Activated CD4-positive, alpha-beta T cell treated with anti-CD3 and anti-CD28 coated beads for 1 hour (primary cell): ENCODE measurements at places on chromosomes 4 and X.

DNA sequence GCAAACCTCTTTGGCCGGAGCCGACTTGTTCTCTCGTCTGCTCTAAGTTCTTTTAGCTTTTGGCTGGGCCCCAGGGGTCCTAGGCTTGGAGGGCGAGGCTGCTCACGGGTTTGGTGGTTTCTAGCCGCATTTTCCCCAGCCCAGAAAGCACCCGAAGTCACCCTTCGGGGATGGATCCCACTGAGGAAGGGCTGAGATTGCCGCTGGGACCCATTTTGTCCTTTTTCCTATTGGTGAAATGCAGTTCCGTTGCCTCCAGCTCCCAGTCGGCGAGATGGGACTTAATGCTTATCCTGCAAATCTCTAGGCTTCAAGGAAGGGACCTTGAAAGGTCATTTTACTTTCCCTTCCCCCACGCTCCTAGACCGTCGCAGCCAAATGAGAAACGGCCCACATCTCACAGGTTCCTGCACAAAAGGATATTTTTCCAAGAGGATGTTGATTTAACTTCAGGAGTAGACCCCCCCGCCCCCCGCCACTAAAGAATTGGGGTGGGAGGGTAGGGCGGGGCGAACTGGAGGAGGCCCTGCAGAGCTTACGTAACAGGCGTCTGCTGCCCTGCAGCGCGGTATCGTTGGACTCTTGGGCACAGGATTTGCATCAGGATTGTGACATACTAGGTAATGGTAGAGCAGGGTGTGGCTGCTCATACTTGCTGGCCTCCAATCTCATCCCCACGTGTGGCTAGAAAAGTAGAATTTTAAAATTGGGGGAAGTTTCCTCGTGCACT is 564 bp downstream of the PGK1 start:
- no peak for DNase-seq

- DNase-seq: no peak
Observed at GRCh38 chrX:40622479-40623138, 619 bp upstream of the MPC1L start.

- DNase-seq: no peak
Observed at GRCh38 chrX:155231163-155231562, 14.9 kb downstream of the VBP1 start.

DNA sequence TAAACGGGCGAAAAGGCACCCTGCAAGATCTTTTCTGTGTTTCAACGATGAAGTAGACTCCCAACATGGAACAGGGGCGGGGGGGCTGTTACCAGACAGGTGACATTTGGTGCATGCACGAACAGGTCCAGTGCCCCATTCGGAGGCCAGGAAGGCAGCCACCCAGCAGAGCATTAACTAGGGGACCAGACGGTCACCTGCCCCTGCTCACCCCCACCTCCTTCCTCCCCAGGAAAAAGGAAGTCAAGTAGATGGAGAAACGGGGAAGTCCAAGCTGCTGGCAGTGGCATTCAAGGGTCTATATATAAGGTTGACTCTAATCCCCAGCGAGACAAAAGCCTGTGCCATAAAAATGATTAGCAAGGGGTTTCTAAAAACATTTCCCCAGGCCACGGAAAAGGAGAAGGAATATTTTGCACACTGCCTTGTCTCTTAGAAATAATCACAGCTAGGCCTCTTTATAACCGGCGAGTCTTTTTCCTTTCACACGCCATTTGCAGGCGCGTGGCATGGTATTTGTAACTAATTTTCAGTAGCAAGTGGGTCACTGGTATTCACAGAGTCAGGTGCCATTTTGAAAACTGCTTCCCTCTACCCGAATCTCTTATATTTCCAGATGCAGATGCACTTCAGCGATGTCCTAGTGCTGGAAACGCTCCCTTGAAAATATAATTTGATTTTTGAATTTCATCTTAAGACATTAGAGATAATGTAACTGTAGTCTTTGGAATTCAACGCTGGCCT is 1.2 kb upstream of the TMSB4X start:
- peak; percentile 30 for DNase-seq

DNA sequence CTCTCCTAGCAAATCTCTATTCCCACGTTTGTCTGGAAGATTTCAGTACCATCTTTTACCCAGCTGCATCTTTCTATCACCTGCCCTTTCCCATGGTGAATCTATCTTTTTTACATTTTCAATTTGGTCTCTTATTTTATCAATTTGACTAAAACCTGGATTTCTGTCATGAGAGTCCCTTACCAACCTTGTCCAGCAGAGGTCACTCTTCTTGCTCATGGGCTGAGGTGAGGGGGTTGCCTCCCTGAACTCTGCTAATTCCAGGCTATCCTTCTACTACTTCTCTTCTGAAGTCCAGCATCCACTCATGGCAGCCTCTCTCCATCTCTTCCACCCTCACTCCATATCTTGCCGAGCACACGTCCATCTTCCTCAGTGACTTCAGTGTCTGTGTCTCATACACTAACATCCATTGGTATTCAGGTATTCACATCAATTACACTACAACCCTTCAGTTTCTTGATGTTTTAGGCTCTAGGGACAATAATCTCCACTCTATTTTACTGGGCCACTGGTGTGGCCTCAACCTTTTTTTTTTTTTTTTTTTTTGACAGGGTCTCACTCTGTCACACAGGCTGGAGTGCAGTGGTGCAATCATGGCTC is 17.8 kb upstream of the ZNF827 start:
- DNase-seq: no peak

DNA sequence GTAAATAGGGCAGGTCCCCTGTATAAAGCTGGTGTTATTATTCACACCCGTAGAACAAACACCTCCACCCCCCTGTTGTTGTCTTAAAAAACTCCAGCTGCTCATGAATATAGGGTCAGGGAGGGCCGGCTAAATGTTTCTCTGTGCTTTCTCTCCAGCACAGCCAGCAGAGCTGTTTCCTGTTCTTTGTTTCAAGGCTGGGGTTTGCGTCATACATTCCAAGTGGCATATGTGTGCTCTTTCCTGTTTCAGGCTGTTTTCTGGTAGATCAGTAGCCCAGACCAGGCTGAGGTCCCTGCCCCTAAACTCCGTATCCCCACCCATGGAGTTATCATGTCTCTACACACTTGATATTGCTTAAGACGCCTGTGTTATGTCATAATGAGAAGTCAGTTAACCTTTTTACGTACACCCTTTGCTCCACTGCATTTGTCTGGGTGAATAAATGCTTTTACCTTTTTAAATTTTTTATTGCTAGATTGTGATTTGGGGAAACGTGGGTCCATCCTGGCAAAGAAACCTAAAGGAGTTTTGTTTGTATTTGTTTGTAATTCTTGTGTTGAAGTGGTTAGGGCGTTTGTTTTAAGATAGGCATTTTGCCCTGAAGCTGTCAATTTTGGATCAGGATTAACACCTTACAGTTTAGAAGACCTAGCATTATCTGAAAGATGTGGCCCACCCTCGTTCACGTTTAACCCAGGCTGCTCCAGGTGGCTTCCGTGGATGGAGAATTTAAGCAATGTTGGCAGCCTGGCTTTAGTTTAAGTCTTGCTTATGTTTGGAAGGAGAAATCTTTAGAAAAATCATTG is 3.3 kb downstream of the KLF3 start:
- peak; percentile 31 for DNase-seq

- DNase-seq: no peak
Observed at GRCh38 chr4:159150821-159151390, 48.0 kb downstream of the RAPGEF2 start.

DNA sequence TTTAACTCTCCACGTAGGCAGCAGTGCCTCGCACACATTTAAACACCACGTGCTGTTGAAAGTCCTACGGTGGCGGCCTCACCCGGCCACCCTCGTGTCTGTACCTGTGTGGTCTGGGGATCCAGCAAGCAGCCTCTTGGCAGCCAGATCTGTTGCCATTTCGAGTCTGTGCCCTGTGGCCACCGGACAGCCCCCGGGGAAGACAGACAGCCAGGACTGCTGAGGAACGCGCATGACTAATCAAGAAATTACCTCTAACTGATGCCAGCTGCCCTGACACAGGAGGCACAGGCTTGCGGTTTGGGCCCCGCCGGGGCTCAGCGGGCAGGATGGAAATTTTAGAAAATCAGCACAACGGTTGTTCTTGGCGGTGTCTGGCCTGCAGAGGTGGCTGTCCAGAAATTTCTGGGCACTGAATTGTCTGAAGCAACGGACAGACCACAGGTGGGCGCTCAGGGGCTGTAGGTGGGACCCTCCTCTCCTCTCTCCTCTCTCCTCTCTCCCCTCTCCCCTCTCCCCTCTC is 15.6 kb upstream of the ASMTL start:
- peak; percentile 69 for DNase-seq

DNA sequence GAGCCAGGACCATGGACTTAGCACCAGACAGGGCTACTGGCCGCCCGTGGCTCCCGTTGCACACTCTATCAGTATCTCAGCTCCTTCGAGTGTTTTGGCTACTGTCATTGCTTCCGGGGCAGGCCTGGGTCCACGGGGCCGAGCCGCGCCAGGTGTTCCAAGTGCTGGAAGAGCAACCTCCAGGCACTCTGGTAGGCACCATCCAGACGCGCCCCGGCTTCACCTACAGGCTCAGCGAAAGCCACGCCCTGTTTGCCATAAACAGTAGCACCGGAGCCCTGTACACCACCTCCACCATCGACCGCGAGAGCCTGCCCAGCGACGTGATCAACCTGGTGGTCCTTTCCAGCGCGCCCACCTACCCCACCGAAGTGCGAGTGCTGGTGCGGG is 1.6 kb downstream of the FAT4 start:
- no peak for DNase-seq

DNA sequence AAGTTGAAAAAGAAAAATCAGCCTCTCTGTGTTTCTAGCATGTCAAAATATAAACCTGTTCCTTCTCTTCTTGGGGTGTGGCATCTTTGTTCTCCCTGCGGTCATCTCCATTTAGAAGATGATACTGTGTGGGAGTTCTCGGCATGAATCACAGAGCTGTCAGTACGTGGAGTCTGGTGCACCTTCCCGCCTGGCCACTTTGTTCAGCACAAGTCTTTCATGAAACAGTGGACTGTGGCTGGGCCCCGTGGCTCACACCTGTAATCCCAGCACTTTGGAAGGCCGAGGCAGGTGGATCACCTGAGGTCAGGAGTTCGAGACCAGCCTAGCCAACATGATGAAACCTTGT is 166.5 kb downstream of the MAML3 start:
- no peak for DNase-seq

DNA sequence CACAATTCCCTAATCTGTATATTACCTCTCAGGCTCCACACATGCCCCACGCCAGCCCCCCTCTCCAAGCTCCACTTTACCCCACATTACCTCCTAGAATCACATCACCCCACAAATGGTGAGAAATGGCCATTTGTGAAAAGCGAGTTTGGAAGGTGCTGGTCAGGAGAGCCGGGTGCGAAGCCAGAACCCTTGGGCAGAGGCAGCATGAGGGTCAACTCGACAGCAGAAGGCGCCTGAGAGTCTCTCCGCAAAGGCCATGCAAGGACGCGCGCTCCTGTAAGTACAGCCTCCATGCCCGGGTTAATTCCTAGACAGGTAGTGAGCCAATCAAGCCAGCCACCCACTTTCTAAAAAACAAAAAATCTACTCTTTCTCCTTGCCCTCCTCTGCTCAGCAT is 42.4 kb downstream of the RHOXF2 start:
- no peak for DNase-seq

- DNase-seq: no peak
Observed at GRCh38 chr4:25310066-25310802, 2.3 kb upstream of the ZCCHC4 start.

- DNase-seq: no peak
Observed at GRCh38 chrX:137550665-137551261, 15.2 kb upstream of the ZIC3 start.

DNA sequence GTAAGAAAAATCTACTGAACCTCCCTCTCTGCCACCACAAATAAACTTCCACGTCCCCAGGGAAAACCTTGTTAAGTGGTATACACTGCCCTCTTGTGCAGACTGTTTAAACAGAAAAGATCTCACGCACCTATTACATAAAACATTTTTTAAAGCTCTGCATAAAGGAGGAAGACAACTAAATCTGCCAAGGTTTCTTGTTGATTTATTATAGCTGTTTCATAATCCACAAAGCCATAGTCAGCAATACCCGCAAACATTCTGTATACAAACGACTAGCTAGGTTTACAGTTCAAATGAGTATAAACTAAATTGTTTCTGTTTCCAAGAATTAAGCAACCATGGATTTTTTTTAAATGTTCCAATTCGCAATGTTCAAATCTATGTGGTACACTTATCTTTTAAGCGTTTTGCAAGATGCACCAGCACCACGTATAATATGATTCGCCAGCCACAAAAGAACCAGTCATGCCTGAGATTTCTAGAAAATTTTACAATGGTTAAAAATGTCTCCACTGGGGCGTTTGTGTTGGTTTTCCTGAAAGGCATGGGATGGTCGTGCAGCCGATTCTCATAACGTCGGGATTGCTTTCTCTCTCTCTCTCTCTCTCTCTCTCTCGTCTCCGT is 164.6 kb downstream of the PRKX start:
- DNase-seq: no peak

DNA sequence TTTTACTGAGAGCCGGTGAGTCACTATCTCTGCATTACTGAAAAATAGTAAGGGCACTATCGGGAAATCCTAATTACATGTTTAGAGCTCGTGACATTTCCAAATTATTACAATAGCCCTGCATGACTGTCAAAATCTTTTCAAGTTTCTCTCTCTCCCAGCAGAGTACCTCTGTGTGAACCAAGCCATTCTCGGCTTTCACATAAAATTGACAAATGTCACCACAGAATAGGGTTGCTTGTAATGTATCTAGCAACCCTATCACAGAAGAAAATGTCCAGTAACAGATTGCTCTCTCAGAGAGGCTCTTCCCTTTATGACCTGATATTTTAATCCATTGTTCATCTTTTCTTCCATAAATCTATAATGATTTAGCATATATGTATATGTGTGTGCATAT is 144.8 kb upstream of the GNPDA2 start:
- no peak for DNase-seq

- peak; percentile 9 for DNase-seq
Observed at GRCh38 chr4:138919094-138919936, 96.3 kb upstream of the NOCT start.

DNA sequence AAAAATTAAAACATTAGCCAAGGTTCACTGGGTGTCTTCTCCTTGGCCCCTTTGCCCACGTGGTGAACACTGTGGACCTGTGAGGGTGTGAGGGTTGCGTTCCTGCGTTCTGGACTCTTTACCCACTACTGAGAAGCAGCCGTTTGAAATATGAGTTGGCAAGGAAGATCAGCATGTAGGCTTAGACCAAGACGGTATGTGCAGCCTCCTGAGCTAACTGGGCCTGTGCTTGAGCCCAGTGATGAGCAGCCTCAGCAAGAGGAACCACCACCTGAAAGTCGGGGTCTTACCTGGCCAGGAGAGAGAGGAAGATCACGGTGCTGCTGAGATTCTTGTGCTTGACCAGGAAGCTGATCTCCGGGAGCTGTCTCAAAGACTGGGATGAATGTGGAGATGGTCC is 19.5 kb downstream of the RGS12 start:
- DNase-seq: no peak
